ENCODE measurements at places on chromosomes 1 and 21.

GRCh38 chr1:110087812-110088738, 17.6 kb upstream of the ALX3 start:
- no peak for DNase-seq

DNA sequence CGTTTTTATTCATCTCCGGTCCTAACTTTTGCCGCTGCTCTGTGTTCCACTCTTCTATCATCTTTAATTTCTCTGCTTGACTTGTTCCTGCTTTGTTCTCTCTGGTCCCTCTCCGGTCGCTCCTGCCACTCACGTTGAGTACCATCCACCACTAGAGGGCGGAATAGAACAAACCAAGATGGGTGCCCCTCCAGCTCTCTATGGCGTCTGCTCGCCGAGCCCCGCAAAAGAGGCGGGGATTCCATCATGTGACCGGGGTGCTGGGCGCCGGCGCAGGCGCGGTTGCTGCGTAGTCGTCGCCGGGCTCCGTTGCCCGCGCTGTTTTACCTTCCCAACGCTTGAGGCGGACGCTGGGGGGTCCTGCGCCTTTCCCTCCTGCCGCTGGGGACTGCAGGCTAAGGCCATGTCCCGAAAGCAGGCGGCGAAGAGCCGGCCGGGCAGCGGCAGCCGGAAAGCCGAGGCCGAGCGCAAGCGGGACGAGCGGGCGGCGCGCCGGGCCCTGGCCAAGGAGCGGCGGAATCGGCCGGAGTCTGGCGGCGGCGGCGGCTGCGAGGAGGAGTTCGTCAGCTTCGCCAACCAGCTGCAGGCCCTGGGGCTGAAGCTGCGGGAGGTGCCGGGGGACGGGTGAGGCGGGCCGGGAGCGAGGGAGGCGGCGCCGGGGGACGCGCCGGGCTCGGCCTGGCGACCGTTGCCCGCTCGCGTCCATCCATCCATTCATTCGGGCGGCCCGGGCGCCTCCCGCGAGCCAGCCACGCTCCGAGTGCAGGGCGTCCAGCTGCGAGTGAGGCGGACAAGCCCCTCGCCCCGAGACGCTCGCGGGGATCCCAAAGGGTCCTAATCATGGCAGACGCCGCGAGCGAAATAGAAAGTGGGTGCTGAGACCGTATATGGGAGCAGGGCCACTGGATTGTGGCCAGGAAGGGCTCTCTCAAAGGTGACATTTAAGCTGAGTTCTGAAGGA, at the start of gene OTUD3:
TSS of gene OTUD3 (plus strand) at position 285 of the 961 bp plus-strand sequence. CDS start at position 404, 119 bp downstream.
- peak; percentile 95 for DNase-seq

GRCh38 chr21:38809198-38809878, 3.6 kb downstream of the ETS2 start:
- no peak for DNase-seq

GRCh38 chr1:84996846-84997666, at the start of gene MCOLN2:
TSS of gene MCOLN2 (minus strand) at chr1:84997113. CDS start at chr1:84996872, 241 bp downstream.
- peak; percentile 47 for DNase-seq

DNA sequence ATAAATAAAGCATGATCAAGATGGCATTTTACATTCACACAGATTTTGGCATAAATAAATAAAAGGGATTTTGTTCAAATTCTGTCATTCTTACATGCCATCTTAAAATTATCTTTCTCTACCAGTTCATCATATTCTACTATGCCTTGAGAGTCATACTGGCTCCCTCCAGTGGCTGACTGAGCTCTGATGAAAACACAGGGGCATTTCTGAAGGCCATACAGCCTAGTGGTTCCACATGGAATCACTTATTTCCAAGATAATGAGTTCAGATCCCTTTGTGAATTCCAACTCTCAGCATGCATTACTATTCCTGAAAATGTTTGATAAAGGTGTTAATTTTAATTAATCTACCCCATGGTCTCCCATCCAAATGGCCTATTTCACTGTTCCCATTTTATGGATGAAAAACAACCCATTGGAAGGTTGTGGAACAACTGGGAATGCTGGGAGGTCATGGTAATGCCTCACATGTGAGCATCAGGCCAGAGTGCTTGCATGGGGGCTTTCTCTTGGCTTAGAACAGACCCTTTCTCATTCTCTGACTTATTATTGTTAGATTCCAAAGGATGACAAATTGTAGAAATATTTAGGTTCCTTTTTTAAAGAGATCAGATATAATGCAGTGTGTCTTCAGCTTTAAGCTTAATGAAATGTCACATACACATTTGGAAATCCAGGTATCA, 622.4 kb upstream of the PKN2 start:
- no peak for DNase-seq

- DNase-seq = no peak
These were observed 114.4 kb upstream of the GADD45A start for GRCh38 chr1:67570486-67571143.
